CD8-positive, alpha-beta memory T cell (primary cell): ENCODE measurements at places on chromosomes 4 and X.

- no peak overlapping the region for H3K27ac ChIP-seq
- no peak for DNase-seq
- H3K4me1 ChIP-seq, result no peaks in the 10 kb centered on the region
- H3K36me3 ChIP-seq, result no peaks in the 10 kb centered on the region
Observed at GRCh38 chr4:85738721-85739120, 263.8 kb downstream of the ARHGAP24 start.

GRCh38 chr4:175371091-175371490 lies 441.0 kb downstream of the GPM6A start:
- no peaks in the 10 kb centered on the region for H3K27me3 ChIP-seq
- H3K4me1 ChIP-seq, result no peaks in the 10 kb centered on the region
- no peak for DNase-seq

- no peaks in the 10 kb centered on the region for H3K27me3 ChIP-seq
- H3K36me3 ChIP-seq, result no peaks in the 10 kb centered on the region
- H3K4me3 ChIP-seq, result no peak overlapping the region
- H3K27ac ChIP-seq, result no peak overlapping the region
- no peaks in the 10 kb centered on the region for H3K4me1 ChIP-seq
Observed at GRCh38 chr4:4554234-4554633, 12.4 kb upstream of the STX18 start.

DNA sequence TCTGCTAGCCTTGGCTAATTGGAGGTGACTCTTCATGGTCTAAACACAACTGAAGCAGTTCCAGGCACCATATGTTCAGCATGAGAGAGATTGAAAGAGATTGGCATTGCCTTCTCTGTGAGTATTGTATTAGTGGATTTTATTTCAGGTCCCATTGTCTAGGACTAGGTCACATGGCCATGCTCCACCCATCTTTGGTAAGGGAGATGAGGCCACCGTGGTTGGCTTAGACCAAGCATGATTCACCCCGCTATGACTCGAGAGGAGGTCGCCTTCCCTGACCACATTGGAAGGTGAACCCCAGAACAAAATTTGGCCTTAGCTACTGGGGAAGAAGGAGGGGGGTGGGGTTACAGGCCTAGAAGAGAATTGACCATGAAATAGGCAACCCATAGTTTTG lies 109.9 kb upstream of the BCOR start:
- H3K36me3 ChIP-seq, result no peaks in the 10 kb centered on the region
- no peaks in the 10 kb centered on the region for H3K4me1 ChIP-seq
- no peaks in the 10 kb centered on the region for H3K27me3 ChIP-seq
- H3K4me3 ChIP-seq, result no peak overlapping the region
- no peak for DNase-seq
